Hematopoietic multipotent progenitor cell treated with erythropoietin and hydrocortisone succinate and interleukin-3 and kit ligand, for 4 days (in vitro differentiated cells): ENCODE measurements at places on chromosomes 7 and 10.
A peak's percentile ranks its signal among the peaks of the same experiment; 100 is the strongest.

GRCh38 chr10:117342641-117343040, 32.6 kb downstream of the PDZD8 start:
- DNase-seq, result no peak

- DNase-seq, result no peak
These were observed 446.2 kb downstream of the AUTS2 start for GRCh38 chr7:70044525-70044924.

- no peak for DNase-seq
These were observed 230.0 kb downstream of the PHF14 start for GRCh38 chr7:11203683-11204082.

DNA sequence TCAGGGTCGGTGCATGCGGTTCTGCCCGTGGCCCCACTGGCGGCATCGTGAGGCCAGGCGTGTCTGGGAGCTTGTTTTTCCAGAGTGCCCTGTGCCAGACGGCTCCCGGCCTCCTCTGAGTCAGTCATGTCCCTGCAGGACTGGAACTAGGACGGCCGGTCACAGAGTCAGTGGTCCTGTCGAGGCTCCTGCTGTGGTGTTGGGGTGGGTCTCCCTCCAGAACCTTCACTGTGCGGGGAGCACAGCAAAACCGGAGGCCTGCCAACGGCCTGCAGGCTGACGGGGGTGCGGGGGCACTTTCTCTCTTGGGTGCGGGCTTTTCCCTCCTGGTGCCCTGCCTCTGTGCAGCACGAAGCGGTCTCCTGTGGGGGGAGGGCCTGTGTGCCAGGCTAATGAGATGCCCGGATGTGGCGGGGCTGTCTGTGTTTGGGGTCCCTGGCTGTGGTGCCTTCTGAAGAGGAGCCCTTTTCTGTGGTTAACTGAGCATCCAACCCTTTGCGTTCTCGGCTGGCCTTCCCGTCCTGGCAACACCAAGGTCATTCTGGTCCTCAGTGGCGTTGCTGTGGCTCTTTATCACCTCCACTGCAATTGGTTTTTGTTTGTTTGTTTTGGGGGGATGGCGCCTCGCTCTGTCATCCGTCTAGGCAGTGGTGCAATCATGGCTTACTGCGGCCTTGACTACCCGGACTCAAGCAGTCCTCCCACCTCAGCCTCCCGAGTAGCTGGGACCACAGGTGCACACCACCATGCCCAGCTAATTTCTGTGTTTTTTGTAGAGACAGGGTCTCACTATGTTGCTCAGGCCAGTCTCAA, 8.0 kb downstream of the GET4 start:
- no peak for DNase-seq

DNA sequence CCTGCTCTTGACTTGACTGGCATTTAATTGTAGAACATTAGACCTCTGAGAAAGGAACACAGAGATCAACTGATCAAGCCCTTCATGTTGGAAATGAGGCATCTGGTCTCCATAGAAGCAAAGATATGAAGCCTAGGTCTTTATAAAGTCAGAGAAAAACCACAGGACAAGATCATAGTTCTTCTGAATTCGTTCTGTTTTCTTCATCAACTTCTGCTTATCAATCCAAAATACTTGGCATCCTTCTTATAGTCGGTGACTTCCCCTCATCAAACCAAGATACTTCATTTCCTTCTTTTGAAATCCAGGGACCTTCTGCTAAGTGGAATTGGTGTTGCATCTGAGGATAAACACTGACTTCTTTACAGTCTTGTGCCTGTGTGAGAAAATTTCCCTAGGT, 77.1 kb upstream of the PRKCQ start:
- DNase-seq, result peak; percentile 63
